ENCODE measurements at places on chromosomes 3 and 15.

- DNase-seq: no peak
These were observed 5.5 kb upstream of the SPG11 start for GRCh38 chr15:44668921-44669320.

DNA sequence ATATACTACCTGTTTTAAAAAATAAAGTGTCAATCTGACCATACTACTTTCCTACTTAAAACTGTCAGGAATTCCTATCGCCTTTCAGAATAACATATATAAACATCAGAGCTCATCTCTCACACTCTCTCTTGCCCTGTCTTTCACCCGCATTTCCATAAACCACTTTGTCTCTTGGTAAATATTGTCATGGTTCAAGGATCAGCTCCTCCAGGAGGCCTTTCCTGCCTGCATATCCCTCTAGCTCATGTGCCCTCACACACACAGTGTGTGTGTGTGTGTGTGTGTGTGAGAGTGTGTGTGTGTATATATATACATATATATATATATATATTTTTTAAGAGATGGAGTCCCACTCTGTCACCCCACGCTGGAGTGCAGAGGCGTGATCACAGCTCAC is 6.7 kb downstream of the SUMF1 start:
- DNase-seq: no peak

- DNase-seq: no peak
These were observed 21.2 kb upstream of the SUCNR1 start for GRCh38 chr3:151852074-151852811.

DNA sequence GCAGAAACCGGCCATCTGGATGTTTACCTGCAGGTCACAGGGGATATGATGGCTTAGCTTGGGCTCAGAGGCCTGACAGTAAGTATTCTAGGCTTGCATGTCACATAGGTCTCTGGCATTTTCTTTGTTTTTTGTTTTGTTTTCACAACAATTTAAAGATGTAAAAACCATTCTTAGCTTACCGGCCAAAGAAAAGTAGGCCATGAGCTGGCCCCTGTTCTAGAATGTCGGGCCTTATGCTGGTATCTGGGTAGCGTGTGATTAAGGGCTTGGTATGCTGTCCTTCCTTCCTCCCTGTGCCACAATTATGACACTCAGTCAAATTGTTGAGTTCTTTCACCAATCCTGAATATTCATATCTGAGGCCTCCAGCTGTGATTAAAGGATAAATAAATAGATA is 40.2 kb downstream of the C3orf85 start:
- DNase-seq: no peak

DNA sequence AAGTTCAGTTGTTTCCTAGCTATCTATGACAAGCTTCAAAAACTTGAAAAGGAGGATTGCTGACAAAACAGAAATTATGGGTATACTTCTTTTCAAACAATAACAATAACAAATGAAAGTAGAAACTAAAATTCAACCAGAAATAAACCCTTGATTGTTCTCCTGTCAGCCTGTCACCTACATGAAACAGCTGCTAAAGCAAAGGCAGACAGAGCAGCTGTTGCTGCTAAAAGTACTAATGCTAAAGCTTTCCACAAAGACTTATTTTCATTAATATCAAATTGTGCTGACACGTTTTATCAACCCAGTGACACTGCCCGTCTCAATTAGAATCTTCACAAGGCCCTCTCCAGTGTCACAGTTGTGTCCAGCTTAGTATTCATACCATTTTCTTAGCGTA is 533.2 kb upstream of the GBE1 start:
- no peak for DNase-seq
